Right ventricle myocardium inferior (tissue), 1 donor: ENCODE measurements at places on chromosomes 6 and 20. TPM values are rescaled to one million over a fixed set of nuclear protein-coding genes. Genes with fewer than 3 reads are reported as not detected.

DNA sequence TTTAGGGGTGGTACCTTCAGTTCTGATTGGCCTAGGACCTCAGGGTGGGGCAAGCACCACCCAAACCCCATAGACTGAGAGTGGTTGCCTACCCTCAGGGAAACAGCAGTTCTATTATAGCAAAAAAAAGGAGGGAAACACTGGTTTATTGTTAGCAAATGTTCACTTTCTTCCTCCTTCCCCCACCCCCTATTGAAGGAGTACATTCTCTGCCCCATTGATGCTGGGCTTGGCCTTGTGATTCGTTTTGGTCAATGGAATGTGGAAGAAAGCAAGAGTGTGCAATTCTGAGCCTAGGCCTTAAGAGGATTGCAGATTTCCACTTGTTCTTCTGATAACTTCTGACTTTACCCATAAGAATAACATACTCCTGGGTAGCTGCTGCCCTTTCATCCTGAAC lies 255.8 kb downstream of the NFATC2 start:
- DNase-seq, result no peak

- no peak for DNase-seq
These were observed 421.8 kb downstream of the CDC5L start for GRCh38 chr6:44809258-44809657.

DNA sequence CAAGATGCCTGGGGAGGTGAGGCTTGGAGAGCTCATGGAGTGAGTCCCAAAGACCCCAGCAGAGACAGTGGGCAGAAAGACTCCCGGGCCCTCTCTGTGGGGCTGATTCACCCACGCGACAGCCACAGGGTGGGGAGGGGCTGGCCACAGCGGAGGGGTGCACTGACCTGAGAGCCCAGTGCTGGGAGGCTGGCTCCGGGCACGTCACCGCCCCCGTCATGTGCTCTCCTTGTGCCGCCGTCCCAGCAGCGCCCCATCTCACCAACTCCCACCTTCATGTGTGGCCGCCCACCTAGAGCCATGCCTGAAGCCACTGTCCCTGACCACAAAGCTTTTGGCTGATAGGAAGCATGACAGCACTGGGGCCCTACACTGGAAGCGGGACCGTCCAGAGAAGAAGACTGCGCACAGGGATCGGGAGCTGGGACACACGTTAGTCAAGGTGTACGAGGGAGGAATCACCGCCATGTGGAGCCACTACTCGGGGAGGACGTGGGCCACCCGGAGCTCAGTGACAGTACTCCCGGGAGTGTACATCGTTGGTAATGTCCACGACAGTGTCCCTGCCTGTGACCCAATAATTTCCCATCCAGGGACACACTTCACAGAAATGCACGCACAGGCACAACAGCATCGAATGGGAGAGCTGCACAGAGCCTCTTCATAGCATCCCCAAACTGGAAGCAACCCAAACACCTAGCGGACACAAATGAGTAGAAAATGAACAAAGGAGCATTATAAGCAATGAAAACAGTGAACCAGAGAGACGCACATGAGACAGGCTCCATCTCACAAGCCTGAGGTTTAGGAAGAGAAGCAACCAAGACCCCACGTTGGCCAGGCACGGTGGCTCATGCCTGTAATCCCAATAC lies 28.4 kb upstream of the FOXC1 start:
- DNase-seq, result no peak

- DNase-seq, result no peak
These were observed 41.6 kb downstream of the UNC5CL start for GRCh38 chr6:40997234-40997957.

Gene TINAG
- total RNA-seq, result not detected

Gene TMEM14C
- 120 TPM for total RNA-seq

Gene MYBL2
- total RNA-seq, result 1.4 TPM

DNA sequence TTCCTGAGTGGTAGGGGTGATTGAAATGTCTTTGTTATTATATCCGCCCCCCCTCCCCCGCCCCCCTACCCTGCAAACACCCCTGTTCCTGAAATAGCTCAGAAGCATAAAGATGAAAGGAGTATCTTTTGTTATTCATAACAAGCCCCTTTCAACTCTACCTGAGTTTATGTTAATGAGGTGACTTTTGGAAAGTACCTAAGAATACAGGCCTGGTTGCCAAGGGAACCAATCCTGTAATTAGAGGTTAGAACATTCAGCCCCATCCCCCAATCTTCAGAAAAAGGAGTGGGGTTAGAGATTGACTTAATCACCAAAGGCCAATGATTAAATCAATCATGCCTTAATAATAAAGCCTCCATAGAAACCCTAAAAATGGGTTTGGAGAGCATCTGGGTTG lies 979.2 kb upstream of the GJE1 start:
- no peak for DNase-seq

- no peak for DNase-seq
These were observed 329.5 kb downstream of the PRL start for GRCh38 chr6:21967056-21967974.

Gene GRIK2
- 2.7 TPM for total RNA-seq

GRCh38 chr20:1415667-1416468 lies 23.0 kb upstream of the FKBP1A start:
- no peak for DNase-seq

Gene BNIP5
- total RNA-seq, result not detected

- no peak for DNase-seq
These were observed 256.7 kb downstream of the CLIC5 start for GRCh38 chr6:45758787-45759471.

Gene RSPH4A
- not detected for total RNA-seq

GRCh38 chr6:94727710-94728109 lies 849.6 kb upstream of the MANEA start:
- DNase-seq, result no peak

DNA sequence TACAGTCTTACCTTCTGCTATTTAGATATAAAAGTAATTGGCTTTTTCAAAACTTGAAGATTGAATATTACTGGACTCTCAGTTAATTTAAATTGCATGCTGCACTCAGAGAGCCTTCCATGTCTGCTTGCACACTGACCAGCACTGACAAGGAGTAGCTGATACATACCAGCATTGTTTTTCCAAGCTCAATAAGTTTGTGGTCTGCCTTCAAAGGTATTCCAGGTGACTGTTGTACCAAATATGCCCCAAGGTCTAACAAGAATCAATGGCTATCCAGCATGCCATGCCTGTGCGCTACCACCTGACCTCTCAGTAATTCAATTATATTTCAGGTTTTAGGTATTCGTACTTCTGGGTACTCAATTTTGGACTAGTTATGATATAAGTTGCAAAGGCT lies 30.0 kb downstream of the BEND6 start:
- no peak for DNase-seq

- no peak for DNase-seq
These were observed 315.6 kb upstream of the PTCHD4 start for GRCh38 chr6:48426636-48427035.

- DNase-seq, result peak; percentile 88
These were observed 1.1 kb downstream of the NFATC2 start for GRCh38 chr20:51541189-51542032.

- no peak for DNase-seq
These were observed 30.5 kb upstream of the LYRM2 start for GRCh38 chr6:89669002-89669401.
